Activated T-helper 1 cell treated with anti-CD3 and anti-CD28 coated beads, Interleukin-2, amount 50 U/mL, for 16 hours (primary cell): ENCODE measurements at places on chromosomes 11 and 22.

GRCh38 chr11:86990515-86990914, 35.3 kb upstream of the FZD4 start:
- no peak for DNase-seq

GRCh38 chr11:37788141-37788877, 1190.3 kb upstream of the RAG2 start:
- no peak for DNase-seq

DNA sequence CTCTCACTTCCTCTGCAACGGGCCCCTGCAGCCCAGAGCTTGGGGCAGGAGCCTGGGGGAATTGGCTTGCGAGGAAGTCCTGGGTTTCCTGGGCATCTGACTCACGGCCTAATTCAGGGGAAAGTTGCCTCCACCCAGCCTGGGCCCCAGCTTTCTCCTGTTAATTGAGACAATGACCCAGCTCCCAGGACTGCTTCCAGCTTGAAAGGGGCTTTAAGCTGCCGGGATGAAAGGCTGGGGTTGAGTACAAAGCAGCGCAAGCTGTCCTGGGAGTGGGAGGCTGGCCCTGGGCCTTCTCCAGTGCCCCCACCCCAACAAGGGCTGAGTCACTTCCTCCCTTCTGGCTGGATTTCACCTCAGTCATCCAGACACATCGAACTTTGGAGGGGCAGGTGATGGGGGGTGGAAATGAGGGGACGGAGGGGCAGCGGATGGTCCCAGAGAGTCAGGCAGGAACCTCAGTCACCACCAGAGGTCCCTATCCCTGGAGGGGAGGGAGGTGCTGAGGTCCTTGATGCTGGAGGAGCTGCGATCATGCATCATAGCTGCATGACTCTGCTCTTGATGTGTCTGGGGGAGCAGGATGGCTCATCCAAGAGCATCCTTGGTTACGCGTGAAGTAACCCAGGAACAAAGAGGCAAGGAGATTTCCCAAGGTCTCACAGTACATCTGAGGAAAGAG, 30.1 kb upstream of the OAF start:
- DNase-seq, result no peak

- DNase-seq, result no peak
These were observed 82.4 kb upstream of the BLID start for GRCh38 chr11:122198291-122198983.

GRCh38 chr11:37390576-37391083, 792.6 kb upstream of the RAG2 start:
- DNase-seq, result no peak

DNA sequence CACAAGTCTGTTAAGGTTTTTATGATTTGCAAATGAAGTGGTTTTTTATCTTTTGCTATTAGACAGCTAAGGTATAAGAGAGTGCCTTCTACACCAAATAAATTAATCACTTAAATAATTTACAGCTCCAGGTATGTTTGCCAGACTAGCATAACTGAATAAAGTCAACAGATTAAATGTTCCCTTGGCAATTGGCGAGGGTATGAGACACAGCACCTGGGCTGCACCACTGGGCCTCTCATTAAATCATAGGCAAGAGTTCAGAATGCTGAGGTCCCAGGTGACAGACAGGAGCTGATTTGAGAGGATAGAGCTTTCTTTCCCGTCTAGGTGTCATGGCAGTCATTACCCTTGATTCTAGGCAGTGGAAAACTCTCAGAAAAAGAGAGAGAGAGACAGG, 62.6 kb upstream of the WT1 start:
- no peak for DNase-seq

DNA sequence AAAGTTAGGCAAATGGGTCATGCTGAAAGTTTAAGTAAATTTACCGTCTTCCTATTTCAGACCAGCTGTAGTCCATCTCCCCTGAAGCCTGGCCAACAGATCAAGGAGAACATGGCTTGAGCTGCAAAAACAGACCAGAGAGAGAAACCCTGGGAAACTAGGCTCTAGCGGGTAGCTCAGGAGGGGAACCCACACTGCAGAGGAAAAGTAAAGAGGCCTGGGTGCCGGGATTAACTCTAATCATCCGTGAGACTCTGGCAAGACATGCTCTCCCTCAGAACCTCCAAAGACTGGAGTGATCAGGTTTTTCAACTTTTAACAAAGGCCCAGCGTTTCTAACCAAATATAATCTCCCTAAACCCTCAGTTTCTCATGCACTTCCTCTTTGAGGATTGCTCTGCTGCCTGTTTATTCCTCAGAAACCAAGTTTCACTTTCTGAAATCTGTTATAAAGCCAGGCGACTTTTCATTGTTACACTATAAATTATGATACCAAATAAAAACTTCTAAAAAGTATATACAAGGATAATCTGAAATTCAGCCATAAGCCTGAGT, 67.5 kb downstream of the GAB2 start:
- no peak for DNase-seq

DNA sequence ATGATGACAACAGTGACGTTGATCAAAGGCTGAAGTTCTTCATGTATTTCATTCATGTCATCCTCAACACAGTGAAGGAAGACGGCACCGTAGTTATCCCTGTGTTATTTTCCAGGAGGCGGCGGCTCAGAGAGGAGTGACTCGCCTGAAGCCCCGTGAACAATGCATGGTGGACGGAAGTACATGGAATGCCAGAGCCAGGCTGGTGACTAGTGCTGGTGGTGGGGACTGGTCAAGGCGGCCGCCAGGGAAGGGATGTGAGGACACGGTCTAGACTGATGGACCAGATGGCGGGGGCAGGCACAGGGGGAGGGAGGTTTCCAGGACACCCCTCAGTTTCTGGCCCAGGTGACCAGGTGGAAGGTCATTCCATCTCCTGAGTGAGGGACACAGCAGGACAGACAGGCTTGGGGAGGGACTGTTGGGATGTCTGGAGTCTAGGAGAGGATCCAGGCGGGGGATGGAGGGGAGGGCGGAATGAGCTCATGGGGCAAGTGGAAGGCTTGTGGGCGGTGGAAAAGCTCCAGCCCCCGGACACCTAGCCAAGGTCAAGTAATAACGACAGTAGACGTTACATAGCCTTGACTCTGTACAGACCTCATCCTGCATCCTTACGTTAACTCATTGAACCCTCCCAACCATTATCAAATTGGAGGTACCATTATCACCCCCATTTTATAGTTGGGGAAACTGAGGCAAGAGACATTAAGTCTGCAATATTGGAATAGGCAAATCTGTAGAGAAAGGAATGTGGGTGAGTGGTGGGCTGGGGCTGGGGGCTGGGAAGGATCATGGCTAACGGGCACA, 16.0 kb upstream of the PICK1 start:
- DNase-seq, result no peak

DNA sequence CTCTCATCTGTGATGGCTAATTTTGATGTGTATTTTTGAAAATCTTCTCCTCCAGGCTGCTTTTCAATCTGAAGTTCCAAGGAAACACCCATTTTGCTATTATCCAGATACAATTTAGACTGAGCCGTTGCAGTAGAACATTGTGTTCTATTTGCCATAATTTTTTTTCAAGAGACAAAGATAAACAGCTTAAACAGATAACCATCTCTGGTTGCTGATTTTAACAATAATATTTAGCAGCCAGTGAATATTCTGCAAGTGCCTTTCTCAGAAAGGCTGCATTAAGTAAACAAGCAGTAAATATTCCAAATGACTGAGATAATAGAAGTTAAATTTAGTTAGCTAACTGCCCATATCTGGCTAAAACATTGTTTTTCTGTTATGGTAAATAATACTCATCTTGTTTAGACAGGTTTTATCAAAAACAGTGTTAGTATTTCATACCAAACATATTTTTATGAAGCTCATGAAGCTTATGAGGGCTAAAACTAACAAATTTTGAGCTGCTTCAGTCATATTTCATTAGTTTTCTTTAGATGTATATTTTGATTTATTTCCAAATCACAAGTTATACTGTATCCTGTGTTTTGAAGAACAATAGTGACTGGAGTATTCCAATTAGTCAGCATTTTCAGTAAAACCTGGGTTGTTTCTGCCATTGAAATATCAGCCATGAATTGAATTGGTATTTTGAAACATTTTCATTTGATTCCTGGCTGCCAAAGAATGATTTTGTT, 206.7 kb downstream of the SBF2 start:
- no peak for DNase-seq

- DNase-seq, result no peak
These were observed 67.1 kb downstream of the SLC35F2 start for GRCh38 chr11:107791343-107792048.

DNA sequence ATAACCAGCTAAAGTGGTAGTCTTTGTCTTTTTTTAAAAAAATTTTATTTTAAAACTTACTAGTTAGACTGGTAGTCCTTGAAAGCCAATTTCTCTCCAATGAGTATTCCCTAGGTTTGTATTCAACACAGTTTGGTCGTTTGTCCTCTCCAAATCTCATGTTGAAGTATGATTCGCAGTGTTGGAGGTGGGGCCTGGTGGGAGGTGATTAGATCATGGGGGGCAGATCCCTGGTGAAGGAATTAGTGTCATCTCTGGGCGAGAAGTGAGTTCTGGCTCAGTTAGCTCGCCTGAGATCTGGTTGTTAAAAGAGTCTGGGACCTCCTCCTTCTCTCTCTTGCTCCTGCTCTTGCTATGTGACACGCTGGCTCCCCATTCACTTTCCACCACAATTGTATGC, 18.0 kb downstream of the FLI1 start:
- no peak for DNase-seq

GRCh38 chr11:43930868-43931716, 11.3 kb upstream of the C11orf96 start:
- DNase-seq, result no peak

DNA sequence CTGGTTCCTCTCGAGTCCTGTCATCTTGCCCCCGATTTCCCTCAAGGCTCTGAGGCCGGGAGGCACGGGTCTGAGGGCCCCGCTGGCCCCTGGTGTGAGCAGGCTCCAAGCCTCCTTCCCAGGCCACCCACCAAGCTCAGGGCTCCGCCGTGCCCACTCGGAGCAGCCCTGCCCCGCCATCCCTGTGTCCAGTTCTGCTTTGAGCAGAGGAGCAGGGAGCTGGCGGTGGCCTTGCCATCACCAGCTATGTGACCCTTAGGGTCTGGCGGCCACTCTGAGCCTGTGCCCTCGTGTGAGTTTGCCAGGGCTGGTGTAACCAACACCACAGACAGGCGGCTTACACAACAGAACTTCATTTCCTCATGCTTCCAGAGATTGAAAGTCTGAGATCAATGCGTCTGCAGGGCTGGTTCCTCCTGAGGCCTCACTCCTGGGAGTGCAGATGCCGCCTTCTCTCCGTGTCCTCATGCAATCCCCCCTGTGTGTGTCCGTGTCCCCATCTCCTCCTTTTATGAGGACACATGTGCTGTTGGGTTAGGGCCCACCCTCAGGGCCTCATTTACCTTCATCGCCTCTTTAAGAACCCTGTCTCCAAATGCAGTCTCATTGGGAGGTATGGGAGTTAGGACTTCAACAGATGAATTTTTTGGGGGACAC, 36.5 kb upstream of the CELSR1 start:
- no peak for DNase-seq

GRCh38 chr11:68442433-68442832, 18.1 kb upstream of the PPP6R3 start:
- DNase-seq, result no peak

DNA sequence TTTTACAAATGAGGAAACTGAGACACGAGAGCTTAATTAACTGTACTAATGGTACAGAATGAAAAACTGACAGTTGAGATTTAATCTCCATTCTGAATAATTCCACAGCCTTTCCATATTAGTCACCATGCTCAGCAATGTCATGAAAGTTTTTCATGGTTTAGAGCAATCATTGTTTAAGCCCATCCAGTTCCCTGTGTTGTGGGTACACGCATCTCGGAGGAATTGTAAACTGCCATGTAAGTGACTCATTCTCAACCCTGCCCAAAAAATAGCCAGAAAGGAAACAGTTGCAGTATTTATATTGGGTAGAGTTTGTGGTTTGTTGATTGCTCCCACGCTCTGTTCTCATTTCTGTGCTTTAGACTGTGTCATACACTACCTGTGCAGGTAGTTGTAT, 1790.8 kb downstream of the LRRC4C start:
- no peak for DNase-seq

GRCh38 chr11:20310137-20310536, 53.4 kb upstream of the HTATIP2 start:
- no peak for DNase-seq

- no peak for DNase-seq
These were observed 65.0 kb downstream of the LRP5 start for GRCh38 chr11:68377389-68377795.

- DNase-seq, result peak; percentile 61
These were observed 7.6 kb downstream of the SLC29A2 start for GRCh38 chr11:66363805-66364535.

DNA sequence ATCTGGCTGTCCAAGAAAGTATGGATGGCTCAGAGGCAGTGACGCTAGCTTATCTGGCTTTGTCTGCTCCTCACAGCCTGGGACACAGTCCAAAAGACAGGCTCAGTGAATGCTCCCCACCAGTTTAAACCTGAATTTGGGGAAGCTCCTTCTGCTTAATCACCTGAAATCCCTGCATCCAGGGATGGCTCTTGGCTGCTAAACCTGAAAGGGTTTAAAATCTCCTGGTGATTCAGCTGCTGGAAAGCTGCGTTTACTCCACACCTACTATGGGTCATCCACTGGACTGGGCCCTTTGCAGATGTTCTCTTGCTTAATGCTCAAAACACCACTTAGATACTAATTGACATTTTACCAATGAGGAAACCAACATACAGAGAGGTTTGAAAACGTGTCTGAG, 302.0 kb upstream of the NARS2 start:
- DNase-seq, result no peak

- no peak for DNase-seq
These were observed 44.3 kb downstream of the SLC5A12 start for GRCh38 chr11:26677566-26677965.

DNA sequence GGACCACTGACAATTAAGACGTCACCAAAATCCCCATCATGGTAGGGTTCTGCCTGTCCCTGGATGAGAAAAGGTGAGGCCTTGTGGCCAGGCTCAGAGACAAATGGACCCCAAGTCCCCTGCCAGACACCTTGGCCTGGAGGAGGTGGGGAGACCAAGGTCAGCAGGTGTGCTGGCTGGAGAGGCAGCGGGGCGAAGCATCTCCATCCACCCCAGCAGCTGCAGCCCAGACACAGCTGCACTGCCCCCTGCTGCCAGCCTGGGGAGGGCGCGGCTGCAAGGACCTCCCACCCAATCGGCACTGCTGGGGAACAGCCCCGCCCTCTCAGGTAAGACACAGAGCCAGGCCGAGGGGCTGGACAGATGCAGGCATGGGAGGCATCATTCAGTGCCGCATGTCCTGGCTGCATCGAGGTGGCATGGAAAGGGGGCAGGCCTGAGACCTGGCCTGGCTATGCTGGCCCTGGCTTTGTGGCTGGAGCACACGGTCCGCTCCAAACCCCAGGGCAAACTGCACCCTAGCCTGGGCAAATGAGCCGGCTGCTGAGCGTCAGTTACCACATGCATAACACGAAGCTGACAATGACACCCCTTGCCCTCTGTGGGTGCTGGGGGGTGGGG, 12.2 kb upstream of the MFNG start:
- DNase-seq, result peak; percentile 52

DNA sequence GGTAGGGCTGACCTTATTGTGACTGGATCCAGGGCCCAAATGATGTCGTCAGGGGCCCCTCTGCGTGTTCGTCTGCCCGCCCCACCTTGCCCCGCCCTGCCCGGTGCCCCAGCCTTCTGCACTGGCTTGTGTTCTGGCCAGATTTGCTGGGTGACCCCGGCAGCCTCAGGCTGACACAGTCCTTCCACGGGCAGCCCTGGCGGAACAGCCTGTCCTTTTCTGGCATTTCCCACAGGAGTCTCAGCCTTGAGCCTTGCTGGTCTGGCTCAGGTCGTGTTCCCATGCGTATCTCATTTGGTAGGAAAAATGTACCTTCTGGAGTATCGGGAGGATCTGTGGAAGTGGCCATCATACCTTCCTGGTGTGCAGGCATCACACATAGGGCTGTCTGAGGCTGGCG, 31.0 kb downstream of the IGHMBP2 start:
- DNase-seq, result no peak
